ENCODE measurements at places on chromosomes 1 and 21.

- H3K27me3 ChIP-seq: no peaks in the 10 kb centered on the region
- no peaks in the 10 kb centered on the region for H3K36me3 ChIP-seq
- DNase-seq: no peak
- no peaks in the 10 kb centered on the region for H3K4me1 ChIP-seq
Measured at GRCh38 chr1:65050735-65051134, 84.4 kb upstream of the JAK1 start.

DNA sequence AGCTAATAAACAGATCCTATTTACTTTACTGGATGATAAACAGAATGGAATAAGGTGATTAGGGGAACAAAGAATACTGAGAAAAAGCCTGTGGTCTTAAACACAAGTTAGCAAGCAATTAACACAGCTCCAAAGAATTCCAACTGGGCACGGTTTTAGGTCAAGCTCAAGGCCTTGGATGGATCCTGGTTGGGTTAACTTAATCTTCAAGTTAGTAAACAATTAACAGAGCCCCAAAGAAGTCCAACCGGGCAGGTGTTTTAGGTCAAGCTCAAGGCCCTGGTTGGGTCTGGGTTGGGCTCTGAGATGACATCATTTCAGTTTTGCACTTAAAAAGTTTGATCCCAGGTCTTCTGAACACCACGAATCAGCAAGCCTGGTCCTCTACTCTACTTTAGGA lies 1086.3 kb upstream of the TMPRSS15 start:
- H3K27ac ChIP-seq: peak overlapping the region; percentile 69
- no peak for DNase-seq
- H3K36me3 ChIP-seq: no peaks in the 10 kb centered on the region
- H3K27me3 ChIP-seq: no peaks in the 10 kb centered on the region
- H3K4me3 ChIP-seq: no peak overlapping the region

DNA sequence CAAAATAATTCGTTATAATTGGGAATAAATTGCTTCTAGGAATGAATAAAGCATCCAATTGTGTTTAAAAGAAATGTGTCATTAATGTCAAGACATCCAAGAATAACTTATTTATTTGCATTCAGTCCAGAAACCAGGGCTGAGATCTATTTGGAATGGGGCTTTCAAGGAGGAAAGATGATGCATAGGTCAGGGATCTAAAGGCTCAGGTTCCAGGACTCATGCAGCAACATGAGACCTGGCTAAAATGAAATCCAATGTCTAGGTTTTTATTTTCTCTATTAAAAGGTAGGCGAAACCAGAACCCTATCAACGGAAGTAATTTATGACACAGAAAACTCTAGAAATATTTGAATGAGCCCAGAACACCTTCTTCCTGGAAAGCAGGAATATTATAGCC lies 376.8 kb downstream of the SEC16B start:
- no peaks in the 10 kb centered on the region for H3K4me1 ChIP-seq
- no peaks in the 10 kb centered on the region for H3K27me3 ChIP-seq
- H3K27ac ChIP-seq: no peak overlapping the region
- H3K4me3 ChIP-seq: no peak overlapping the region

DNA sequence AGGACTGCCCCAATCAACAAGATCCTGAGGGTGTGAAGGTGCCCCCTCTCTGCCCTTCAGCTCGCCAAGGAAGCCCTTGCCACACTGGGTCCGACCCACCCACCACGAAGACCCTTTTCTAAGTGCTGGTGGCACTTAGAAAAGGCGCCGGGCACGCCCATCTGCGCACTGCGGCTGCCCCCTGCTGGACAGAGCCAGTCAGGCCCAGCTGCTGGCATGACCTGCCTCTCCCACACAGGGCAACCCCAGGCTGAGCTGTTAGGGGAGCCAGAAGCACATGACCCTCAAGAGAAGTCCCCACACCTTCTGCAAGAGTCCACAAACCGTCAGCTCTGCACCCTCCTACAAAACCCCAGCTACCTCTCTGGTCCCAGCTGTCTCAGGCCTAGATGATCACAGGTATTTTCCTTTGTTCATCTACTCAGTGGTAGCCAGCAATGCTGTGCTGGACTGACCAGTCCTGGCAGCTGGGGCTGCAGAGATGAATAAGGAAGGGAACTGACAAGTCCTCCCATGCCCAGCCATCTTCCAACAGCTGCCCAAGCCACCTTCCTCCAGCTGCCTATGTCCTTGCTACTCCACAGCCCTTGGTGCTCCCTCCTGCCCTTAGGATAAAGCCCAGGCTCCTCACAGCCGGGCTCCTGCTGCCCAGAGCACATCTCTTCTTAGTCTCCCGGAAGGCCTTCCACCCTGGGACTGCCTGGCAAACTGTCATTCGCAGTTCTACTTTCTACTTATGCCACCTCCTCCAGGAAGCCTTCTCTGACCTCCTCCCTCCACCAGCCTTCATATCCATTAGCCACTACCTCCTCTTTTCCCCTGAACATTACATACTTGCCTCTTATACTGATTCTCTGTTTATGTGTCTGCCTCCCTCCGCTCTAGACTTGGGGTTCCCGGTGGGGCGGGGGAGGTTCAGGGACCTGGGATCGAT lies 39.8 kb upstream of the ZC3H12A start:
- H3K27ac ChIP-seq: no peak overlapping the region
- peak; percentile 90 for DNase-seq
- H3K36me3 ChIP-seq: no peaks in the 10 kb centered on the region
- H3K27me3 ChIP-seq: peaks cover 60% of the 10 kb centered on the region
- no peak overlapping the region for H3K4me3 ChIP-seq

DNA sequence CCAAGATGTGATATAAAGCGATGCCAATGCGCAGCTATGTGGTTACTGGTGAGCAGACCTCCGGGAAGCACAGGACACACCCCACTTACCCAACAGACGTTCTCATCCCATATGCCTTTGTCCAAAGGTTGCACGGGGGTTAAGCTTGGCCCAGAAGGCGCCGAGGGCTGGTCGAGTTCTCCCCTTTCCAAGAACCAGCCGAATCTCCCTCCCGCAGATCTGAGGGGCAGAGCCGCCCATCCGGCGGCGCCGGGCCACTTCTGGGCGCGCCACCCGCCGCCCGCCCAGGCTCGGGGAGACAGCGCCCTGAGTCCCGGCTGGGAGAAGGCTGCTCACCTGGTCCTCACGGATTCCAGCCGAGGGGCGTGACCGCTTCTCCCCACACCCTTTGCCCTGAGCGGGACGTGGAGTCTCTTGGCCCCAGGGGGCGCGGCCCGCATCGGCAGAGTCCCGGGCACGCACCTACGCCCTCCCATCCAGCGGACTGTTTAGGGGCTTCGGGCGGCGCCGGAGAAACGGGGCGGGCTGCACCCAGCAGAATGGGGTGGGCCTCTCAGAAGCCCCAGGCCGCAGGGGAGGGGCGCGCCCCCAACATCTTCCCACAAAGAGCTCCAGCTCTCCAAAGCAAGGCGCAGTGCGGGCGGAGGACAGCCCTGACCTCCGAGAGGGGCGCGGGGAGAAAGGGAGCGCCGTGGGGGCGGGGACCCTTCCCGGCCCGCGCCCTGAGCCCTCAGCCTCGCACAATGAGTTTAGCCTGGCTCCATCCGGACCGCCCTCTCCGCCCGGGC lies 615 bp downstream of the GPR161 start:
- no peak overlapping the region for H3K27ac ChIP-seq
- H3K4me3 ChIP-seq: peak overlapping the region; percentile 49
- H3K4me1 ChIP-seq: peaks cover 19% of the 10 kb centered on the region
- H3K36me3 ChIP-seq: no peaks in the 10 kb centered on the region
- peaks cover 2% of the 10 kb centered on the region for H3K27me3 ChIP-seq
- peak; percentile 27 for DNase-seq

DNA sequence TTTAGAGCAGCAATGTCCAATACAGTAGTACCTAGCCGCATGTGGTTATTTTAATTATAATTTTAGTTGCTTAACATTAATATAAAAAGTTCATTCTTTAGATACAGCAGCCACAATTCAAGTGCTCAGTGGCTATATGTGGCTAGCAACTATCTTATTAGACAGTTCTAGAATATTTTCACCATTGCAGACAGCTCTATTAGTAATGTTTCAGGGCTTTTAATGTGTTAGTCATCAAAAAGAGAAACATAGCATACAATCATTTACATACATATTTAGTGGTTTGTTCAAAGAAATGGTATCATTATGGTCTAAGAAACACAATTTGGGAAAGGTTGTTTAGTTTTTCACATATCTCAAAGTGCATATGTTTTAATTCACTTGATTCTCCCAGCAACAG lies 66.6 kb upstream of the DYNLT5 start:
- peaks cover 15% of the 10 kb centered on the region for H3K27me3 ChIP-seq
- DNase-seq: no peak
- no peaks in the 10 kb centered on the region for H3K36me3 ChIP-seq
- no peak overlapping the region for H3K4me3 ChIP-seq
- H3K4me1 ChIP-seq: no peaks in the 10 kb centered on the region

- H3K27me3 ChIP-seq: no peaks in the 10 kb centered on the region
- no peak for DNase-seq
- H3K4me3 ChIP-seq: no peak overlapping the region
- H3K4me1 ChIP-seq: no peaks in the 10 kb centered on the region
Measured at GRCh38 chr21:40269239-40269638, 402.0 kb downstream of the PCP4 start.

- no peaks in the 10 kb centered on the region for H3K27me3 ChIP-seq
- H3K4me1 ChIP-seq: no peaks in the 10 kb centered on the region
- peaks cover 4% of the 10 kb centered on the region for H3K36me3 ChIP-seq
Measured at GRCh38 chr1:53860967-53861411, 22.9 kb upstream of the NDC1 start.

- H3K4me3 ChIP-seq: no peak overlapping the region
- H3K27me3 ChIP-seq: no peaks in the 10 kb centered on the region
- DNase-seq: peak; percentile 7
- H3K36me3 ChIP-seq: peaks cover 41% of the 10 kb centered on the region
Measured at GRCh38 chr1:43711049-43711448, 3.7 kb downstream of the ST3GAL3 start.

GRCh38 chr1:40594187-40594531 lies 62.7 kb downstream of the ZNF684 start:
- no peak overlapping the region for H3K27ac ChIP-seq
- no peaks in the 10 kb centered on the region for H3K36me3 ChIP-seq
- H3K4me1 ChIP-seq: 0 out of 3 replicates have a peak, but pooled peaks cover 3% of the 10 kb centered on the region
- H3K4me3 ChIP-seq: no peak overlapping the region
- no peaks in the 10 kb centered on the region for H3K27me3 ChIP-seq
- DNase-seq: no peak

DNA sequence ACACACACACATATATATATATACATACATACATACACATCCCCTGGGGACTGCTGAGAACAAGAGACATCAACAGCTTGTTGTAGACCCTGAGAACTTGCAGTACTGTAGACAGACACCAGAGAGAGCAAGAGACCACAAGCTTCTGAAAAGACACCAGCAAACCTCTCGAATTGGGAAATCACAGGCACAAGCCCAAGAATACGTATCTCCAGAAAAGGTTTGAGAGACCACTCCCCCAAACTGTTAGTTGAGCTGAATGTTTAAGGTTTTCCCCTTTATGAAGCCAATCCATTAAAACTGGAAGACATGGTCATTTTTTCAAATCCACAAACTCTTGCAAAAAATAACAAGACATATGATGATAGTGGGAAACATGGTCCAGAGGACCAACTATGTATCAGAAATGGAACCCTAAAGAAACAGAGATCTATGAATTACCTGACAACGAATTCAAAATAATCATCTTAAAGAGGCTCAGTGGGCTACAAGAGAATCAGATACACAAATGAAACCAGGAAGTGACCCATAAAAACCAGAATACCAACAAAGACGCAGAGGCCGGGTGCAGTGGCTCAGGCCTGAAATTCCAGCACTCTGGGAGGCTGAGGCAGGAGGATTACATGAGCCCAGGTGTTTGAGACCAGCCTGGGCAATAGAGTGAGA lies 45.1 kb downstream of the SLC2A1 start:
- H3K4me3 ChIP-seq: no peak overlapping the region
- no peaks in the 10 kb centered on the region for H3K4me1 ChIP-seq
- no peaks in the 10 kb centered on the region for H3K27me3 ChIP-seq
- H3K36me3 ChIP-seq: no peaks in the 10 kb centered on the region

DNA sequence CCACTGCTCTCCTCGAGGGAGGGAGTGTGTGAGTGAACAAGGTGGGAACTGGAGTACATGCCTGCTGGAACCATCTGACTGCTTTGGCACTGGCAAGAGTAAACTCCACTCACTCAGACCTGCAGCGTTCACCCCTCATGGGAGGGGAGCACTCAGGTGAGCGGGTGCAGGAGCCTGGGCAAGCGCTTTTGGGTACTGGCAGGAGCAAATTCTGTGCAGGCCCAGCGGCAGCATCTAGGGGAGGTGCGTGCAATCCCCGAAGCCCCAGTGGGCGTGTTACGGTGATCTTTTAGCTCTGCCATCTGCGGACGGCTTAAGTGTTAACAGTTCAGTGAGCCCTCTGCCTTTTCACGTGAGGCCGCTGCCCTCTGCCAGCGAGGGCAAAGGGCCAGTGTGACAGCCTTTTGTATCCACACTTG lies 127.4 kb downstream of the PATJ start:
- no peak for DNase-seq
- H3K4me1 ChIP-seq: no peaks in the 10 kb centered on the region
- no peak overlapping the region for H3K4me3 ChIP-seq
- H3K27ac ChIP-seq: no peak overlapping the region
- H3K27me3 ChIP-seq: no peaks in the 10 kb centered on the region

DNA sequence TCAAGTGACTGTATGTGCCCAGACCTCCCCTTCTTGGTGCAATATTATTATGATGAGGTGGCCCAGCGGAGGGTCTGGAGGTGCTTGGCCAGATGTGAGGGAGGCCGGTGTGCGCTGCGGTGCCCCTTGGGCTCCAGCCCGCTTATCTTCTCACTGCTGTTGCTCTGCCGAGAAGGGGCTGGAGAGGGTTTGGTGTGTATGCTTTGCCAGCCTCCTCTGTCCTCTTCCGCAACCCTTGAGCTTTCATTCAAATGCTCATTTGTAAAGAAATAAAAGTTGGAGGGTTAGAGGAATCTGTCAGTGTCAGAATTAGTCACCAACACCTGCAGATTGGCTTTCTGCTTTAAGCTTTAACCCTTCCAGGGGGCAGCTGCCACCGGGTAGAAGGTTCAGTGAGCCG lies 19.7 kb downstream of the RNF220 start:
- no peak for DNase-seq
- H3K27ac ChIP-seq: no peak overlapping the region
- no peak overlapping the region for H3K4me3 ChIP-seq
- peaks cover 48% of the 10 kb centered on the region for H3K27me3 ChIP-seq

DNA sequence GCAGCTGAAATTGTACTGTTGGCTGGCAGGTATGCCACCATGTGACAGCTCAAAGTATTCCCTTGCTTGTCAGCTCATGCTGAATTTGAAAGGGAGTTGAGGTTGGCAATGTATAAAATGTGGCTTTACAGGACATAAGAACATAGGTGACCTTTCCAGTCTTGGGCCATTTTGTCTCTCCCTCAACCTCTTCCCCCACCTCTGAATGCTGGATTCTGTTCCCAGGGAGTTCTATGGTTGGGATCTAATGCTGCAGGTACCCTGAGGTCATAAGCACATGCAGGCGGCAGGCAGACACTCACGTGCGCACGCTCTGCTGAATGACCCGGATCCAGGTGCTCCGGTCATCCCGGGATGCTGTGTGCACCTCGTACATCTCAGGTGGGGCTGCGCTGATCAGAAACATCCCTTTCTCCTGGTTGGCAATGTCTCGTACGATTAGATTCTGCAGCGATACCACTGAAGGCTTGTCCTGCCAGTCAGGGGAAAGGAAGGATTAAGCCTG lies 16.0 kb downstream of the RXFP4 start:
- no peaks in the 10 kb centered on the region for H3K4me1 ChIP-seq
- H3K4me3 ChIP-seq: no peak overlapping the region
- H3K36me3 ChIP-seq: peaks cover 92% of the 10 kb centered on the region
- H3K27ac ChIP-seq: no peak overlapping the region
- no peaks in the 10 kb centered on the region for H3K27me3 ChIP-seq
- no peak for DNase-seq

GRCh38 chr1:246004301-246004700 lies 502.8 kb downstream of the SMYD3 start:
- 0 out of 2 replicates have a peak, but pooled peaks cover 3% of the 10 kb centered on the region for H3K4me1 ChIP-seq
- H3K27ac ChIP-seq: no peak overlapping the region
- H3K27me3 ChIP-seq: no peaks in the 10 kb centered on the region
- H3K4me3 ChIP-seq: no peak overlapping the region

Data from K562 (cell line).